ENCODE measurements at places on chromosomes 7 and 10. TPM values are rescaled to one million over a fixed set of nuclear protein-coding genes. Genes with fewer than 3 reads are reported as not detected.

Gene ANXA8L1
- 185 TPM for total RNA-seq

Gene CRPPA
- total RNA-seq = 8.0 TPM

Gene MPP7
- total RNA-seq = 0.55 TPM

Gene GGCT
- 151 TPM for total RNA-seq

Gene PLEKHS1
- total RNA-seq = 4.9 TPM

Gene HSPA14
- total RNA-seq = 23.1 TPM

Gene MINDY4
- 14.8 TPM for total RNA-seq

Gene TLX1
- not detected for total RNA-seq

Gene ETV1
- total RNA-seq = 9.0 TPM

Gene HGF
- not detected for total RNA-seq

Gene ZPBP
- not detected for total RNA-seq

Gene GRID1
- not detected for total RNA-seq

GRCh38 chr10:97196223-97197029 lies 10.7 kb upstream of the SLIT1 start:
- peak; percentile 15 for DNase-seq
- no peak overlapping the region for H3K27ac ChIP-seq
- no peaks in the 10 kb centered on the region for H3K4me1 ChIP-seq
- peaks cover 24% of the 10 kb centered on the region for H3K27me3 ChIP-seq

- peak within 1 kb of the TSS; percentile 68 for H3K27ac ChIP-seq
- no peaks in the 10 kb centered on the region for H3K36me3 ChIP-seq
- no peaks in the 10 kb centered on the region for H3K27me3 ChIP-seq
- peaks cover 44% of the 10 kb centered on the region for H3K4me1 ChIP-seq
Observed at GRCh38 chr10:124744102-124745050, at the start of gene FAM53B. Gene FAM53B (minus strand): TSS chr10:124744378. CDS start chr10:124706713, 37,665 bp downstream.

GRCh38 chr7:84704380-84704779 lies 482.5 kb downstream of the SEMA3D start:
- no peak for DNase-seq
- H3K4me3 ChIP-seq = no peak overlapping the region
- no peaks in the 10 kb centered on the region for H3K27me3 ChIP-seq
- H3K36me3 ChIP-seq = no peaks in the 10 kb centered on the region

GRCh38 chr7:140562926-140563481 lies 77.6 kb downstream of the DENND2A start:
- no peaks in the 10 kb centered on the region for H3K27me3 ChIP-seq
- no peaks in the 10 kb centered on the region for H3K36me3 ChIP-seq
- H3K27ac ChIP-seq = no peak overlapping the region
- DNase-seq = no peak
- no peak overlapping the region for H3K4me3 ChIP-seq

- H3K36me3 ChIP-seq = no peaks in the 10 kb centered on the region
- no peak overlapping the region for H3K4me3 ChIP-seq
- H3K27me3 ChIP-seq = peaks cover 31% of the 10 kb centered on the region
- H3K4me1 ChIP-seq = no peaks in the 10 kb centered on the region
- no peak overlapping the region for H3K27ac ChIP-seq
Observed at GRCh38 chr10:126872768-126873167, 32.5 kb upstream of the DOCK1 start.

DNA sequence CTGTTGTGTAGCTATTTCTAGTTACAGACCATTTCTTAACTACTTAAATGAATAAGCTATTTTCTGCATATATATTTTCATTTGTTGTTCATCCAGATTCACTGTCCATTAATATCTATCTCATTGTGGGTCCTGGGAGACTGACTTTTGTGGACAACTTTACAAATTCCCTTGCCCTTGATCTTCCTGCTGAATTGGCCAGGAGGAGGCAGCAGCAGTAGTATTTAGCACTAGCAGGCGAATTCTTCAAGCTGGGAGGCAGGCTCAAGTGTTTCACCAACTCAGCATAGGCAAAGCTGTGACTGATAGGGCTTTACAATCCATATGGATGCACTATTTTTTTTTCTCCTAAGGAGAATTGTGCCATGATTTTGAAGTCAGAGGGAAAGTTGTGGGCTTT lies 461.0 kb upstream of the NRG3 start:
- no peak overlapping the region for H3K27ac ChIP-seq
- no peak for DNase-seq
- no peaks in the 10 kb centered on the region for H3K27me3 ChIP-seq
- H3K4me1 ChIP-seq = no peaks in the 10 kb centered on the region
- H3K4me3 ChIP-seq = no peak overlapping the region

DNA sequence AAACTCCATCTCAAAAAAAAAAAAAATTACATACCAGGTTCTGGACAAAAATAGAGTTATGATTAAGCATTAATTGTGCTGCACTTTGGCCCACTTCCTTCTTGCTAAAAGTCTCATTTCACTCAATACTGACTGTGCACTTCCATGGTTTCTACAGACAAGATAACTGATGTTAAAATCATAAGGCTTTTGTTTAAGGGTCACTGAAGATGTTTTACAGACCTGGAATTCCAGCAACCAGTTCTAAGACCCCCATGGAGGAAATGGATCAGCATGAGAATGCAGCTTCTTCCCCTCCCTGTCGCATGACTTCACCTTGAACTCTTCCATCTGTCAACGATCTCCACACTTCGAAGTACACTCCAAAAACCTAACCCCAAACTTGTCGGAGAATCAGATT lies 1191.8 kb upstream of the AUTS2 start:
- no peaks in the 10 kb centered on the region for H3K27me3 ChIP-seq
- 0 out of 2 replicates have a peak, but pooled peaks cover 13% of the 10 kb centered on the region for H3K4me1 ChIP-seq
- H3K27ac ChIP-seq = no peak overlapping the region

DNA sequence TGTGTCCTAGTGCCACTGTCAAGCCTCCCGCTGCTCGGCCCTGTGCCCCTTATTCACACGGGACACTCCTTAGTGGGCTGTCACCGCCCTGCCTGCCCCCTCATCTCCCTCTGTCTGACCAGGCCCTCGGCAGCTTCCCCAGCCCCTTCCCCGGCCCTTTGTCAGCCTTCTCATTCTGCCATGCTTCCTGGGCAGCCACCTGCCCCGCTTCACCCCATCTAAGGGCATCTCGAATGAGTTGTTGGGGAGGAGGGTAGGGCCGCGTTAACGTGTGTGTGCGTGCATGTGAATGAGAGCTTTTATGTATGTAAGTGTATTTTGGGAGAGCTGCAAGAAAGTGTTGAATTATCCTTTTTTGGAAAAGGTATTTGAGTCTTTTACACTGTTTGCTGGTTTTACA lies 49.7 kb downstream of the GTF2I start:
- H3K4me3 ChIP-seq = no peak overlapping the region
- H3K36me3 ChIP-seq = peaks cover 45% of the 10 kb centered on the region
- no peaks in the 10 kb centered on the region for H3K27me3 ChIP-seq
- no peak for DNase-seq
- H3K27ac ChIP-seq = no peak overlapping the region

DNA sequence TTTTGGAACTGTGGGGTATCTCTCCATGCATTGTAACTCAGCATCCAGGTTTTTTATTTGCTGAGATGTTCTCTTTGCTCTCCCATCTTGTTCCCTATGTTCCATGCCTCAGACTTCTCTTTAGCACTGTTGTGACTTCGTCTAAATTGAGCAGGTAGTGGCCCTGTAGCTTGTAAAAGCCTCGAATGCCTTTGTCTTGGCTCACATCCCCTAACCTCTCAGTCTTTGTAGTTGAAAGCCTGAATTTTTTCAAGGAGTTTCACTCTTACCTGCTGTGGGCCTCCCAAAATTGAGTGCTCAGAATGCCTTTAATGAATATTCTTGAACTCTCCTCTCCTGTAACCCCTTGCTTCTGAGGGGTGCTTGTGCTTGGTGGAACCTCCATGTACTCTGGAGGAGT lies 1137.3 kb downstream of the REEP3 start:
- H3K4me1 ChIP-seq = no peaks in the 10 kb centered on the region
- no peak for DNase-seq
- H3K36me3 ChIP-seq = no peaks in the 10 kb centered on the region
- no peaks in the 10 kb centered on the region for H3K27me3 ChIP-seq
- H3K27ac ChIP-seq = no peak overlapping the region

- H3K4me1 ChIP-seq = peaks cover 12% of the 10 kb centered on the region
- H3K27me3 ChIP-seq = no peaks in the 10 kb centered on the region
Observed at GRCh38 chr10:58275908-58276307, 6.9 kb downstream of the CISD1 start.

- DNase-seq = no peak
- H3K27ac ChIP-seq = no peak overlapping the region
- no peak overlapping the region for H3K4me3 ChIP-seq
- H3K27me3 ChIP-seq = peaks cover 59% of the 10 kb centered on the region
- no peaks in the 10 kb centered on the region for H3K4me1 ChIP-seq
Observed at GRCh38 chr10:131760416-131761166, 140.2 kb upstream of the PPP2R2D start.

GRCh38 chr10:25018703-25019102 lies 2.3 kb downstream of the THNSL1 start:
- no peak overlapping the region for H3K27ac ChIP-seq
- no peak overlapping the region for H3K4me3 ChIP-seq
- no peaks in the 10 kb centered on the region for H3K27me3 ChIP-seq
- DNase-seq = no peak
- no peaks in the 10 kb centered on the region for H3K36me3 ChIP-seq
- H3K4me1 ChIP-seq = peaks cover 15% of the 10 kb centered on the region

DNA sequence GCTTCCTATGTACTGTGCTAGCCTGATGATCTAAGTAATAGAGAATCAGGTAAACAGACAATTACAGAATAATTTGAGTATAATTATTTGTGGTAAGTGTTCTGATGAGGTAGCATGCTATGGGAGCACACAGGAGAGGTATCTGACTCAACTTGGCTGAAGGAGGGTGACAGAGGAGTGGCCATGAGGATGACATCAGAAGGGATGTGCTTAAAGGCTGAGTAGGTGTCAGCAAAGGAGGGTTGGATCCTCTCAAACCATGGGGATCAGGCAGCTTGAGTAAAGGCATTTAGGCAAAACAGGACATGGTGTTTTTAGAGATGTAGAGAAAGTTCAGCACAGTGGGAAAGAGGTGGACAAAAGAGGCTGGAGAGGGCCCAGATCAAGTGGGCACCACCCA lies 29.0 kb downstream of the KLHDC10 start:
- no peak overlapping the region for H3K4me3 ChIP-seq
- no peaks in the 10 kb centered on the region for H3K36me3 ChIP-seq
- H3K4me1 ChIP-seq = 0 out of 2 replicates have a peak, but pooled peaks cover 9% of the 10 kb centered on the region
- H3K27ac ChIP-seq = no peak overlapping the region
- H3K27me3 ChIP-seq = no peaks in the 10 kb centered on the region

GRCh38 chr10:101789686-101790085 lies 6.4 kb upstream of the NPM3 start:
- H3K4me1 ChIP-seq = no peaks in the 10 kb centered on the region
- no peak overlapping the region for H3K27ac ChIP-seq
- H3K36me3 ChIP-seq = no peaks in the 10 kb centered on the region
- H3K4me3 ChIP-seq = no peak overlapping the region
- DNase-seq = no peak

GRCh38 chr7:129947701-129948100 lies 5.1 kb downstream of the UBE2H start:
- no peak for DNase-seq
- H3K4me3 ChIP-seq = no peak overlapping the region
- no peaks in the 10 kb centered on the region for H3K36me3 ChIP-seq
- H3K4me1 ChIP-seq = peaks cover 38% of the 10 kb centered on the region

DNA sequence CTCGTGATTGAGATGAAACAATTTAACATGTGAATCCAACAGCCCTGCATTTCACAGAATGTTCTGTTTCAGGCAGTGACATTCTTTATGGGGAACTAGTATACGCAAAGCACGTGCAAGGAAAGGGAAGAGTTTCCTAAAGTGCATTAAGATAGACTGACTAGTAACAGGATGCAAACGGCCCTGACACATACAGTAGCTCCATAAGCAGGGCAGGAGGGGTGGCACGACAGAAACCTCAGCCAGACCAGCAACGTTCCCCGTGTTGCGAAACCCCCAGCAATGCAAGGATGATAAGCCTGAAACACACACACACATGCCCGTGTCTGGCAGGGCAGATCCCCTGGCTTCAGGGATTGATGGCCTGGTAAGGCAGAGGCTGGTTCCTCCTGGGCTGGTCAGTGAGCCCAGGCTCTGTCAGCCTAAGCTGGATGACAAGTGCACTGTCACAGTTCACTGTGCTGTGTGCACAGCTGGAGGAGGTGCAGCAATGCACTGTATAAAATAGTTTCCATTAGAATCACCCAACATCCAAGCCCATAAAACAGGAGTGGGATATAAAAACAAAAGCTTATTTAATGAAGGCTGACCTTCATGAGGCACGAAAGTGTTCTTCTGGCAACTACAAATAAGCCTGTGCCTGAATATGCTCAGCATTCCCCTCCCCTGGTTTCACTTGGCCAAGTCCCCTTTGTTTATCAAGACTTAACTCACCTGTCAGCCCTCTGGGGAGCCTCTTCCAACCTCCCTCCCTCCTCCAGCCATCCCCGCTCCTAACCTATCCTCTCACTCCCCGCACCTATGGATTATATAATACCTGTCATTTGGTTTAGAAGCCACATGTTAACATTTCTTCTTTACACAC lies 88.8 kb downstream of the GSAP start:
- no peaks in the 10 kb centered on the region for H3K27me3 ChIP-seq
- peaks cover 44% of the 10 kb centered on the region for H3K4me1 ChIP-seq
- H3K4me3 ChIP-seq = no peak overlapping the region
- DNase-seq = no peak

DNA sequence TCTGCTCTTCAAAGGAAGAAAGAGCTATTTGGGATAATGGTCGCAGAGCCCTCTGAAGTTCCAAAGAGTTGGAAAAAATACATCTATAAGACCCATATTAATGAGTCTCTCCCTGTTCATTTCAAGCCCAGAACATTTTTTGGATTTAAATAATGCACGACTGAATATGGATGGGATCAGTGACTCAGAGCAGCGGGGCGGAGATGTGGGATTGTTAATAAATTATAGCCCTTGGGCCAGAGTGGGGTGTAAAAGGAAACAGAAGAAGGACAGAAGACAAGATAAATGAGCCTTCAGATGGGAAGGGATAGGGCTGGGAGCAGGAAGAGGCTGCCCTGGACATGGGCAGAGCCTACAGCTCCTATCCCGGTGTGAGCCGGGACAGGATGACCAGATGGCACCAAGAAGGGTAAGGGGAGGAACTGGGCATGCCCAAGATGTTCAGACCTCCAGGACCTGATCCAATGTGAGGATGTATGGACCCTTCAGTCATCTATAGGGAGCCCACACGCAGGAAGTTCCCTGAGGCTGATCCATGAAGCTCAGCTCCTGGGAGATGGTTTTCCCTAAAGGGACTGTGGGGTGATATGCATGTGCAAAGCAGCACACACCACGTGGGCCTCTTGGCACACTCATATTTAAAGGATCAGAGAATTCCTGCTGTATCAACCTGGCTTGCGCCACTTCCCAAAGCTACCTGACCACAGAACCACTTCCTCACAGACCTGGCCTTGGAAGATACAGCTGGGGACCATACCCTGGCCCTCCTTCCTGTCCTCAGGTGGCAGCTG lies 96.1 kb upstream of the PLXNA4 start:
- H3K4me3 ChIP-seq = no peak overlapping the region
- H3K4me1 ChIP-seq = no peaks in the 10 kb centered on the region
- no peak overlapping the region for H3K27ac ChIP-seq
- peaks cover 32% of the 10 kb centered on the region for H3K27me3 ChIP-seq
- DNase-seq = peak; percentile 31
- H3K36me3 ChIP-seq = no peaks in the 10 kb centered on the region

- no peak overlapping the region for H3K4me3 ChIP-seq
- no peaks in the 10 kb centered on the region for H3K36me3 ChIP-seq
- no peak for DNase-seq
- H3K4me1 ChIP-seq = no peaks in the 10 kb centered on the region
- no peak overlapping the region for H3K27ac ChIP-seq
Observed at GRCh38 chr10:71187600-71187999, 24.8 kb upstream of the UNC5B start.

- no peaks in the 10 kb centered on the region for H3K27me3 ChIP-seq
- H3K4me3 ChIP-seq = no peak overlapping the region
- H3K4me1 ChIP-seq = peaks cover 36% of the 10 kb centered on the region
- H3K36me3 ChIP-seq = no peaks in the 10 kb centered on the region
Observed at GRCh38 chr10:104049504-104050250, 36.0 kb downstream of the COL17A1 start.

- no peak for DNase-seq
- H3K4me1 ChIP-seq = peaks cover 35% of the 10 kb centered on the region
- no peak overlapping the region for H3K27ac ChIP-seq
- H3K27me3 ChIP-seq = no peaks in the 10 kb centered on the region
Observed at GRCh38 chr10:71333129-71333887, 14.2 kb downstream of the SLC29A3 start.
